Bronchus fibroblast of lung (primary cell): ENCODE measurements at places on chromosomes 5 and 9. TPM values are rescaled to one million over a fixed set of nuclear protein-coding genes. Genes with fewer than 3 reads are reported as not detected.

The MARVELD2 gene
- 2.1 and 2.2 TPM in 2 replicates for total RNA-seq

The HAVCR1 gene
- not detected in 2 replicates for total RNA-seq

The UIMC1 gene
- 15.0 and 15.8 TPM in 2 replicates for total RNA-seq

The AFAP1L1 gene
- total RNA-seq = 11.8 and 12.2 TPM in 2 replicates

The ZNF169 gene
- total RNA-seq = 1.2 TPM in 2 replicates

The LCP2 gene
- total RNA-seq = not detected in 2 replicates

The INSL4 gene
- not detected in 2 replicates for total RNA-seq

The TMEM232 gene
- 0.45 and 2.2 TPM in 2 replicates for total RNA-seq

The EQTN gene
- not detected in 2 replicates for total RNA-seq
